ENCODE measurements at places on chromosomes 11 and 22. TPM values are rescaled to one million over a fixed set of nuclear protein-coding genes. Genes with fewer than 3 reads are reported as not detected.
A peak's percentile ranks its signal among the peaks of the same experiment; 100 is the strongest.

The SAA1 gene
- 24.1 TPM for total RNA-seq

- H3K4me1 ChIP-seq: no peaks in the 10 kb centered on the region
- H3K27ac ChIP-seq: no peak overlapping the region
- H3K4me3 ChIP-seq: no peak overlapping the region
- no peaks in the 10 kb centered on the region for H3K27me3 ChIP-seq
Measured at GRCh38 chr11:107876141-107876540, 17.6 kb upstream of the SLC35F2 start.

GRCh38 chr22:31970490-31971444 lies 26.4 kb downstream of the YWHAH start:
- H3K27me3 ChIP-seq: no peaks in the 10 kb centered on the region
- no peak overlapping the region for H3K4me3 ChIP-seq
- DNase-seq: peak; percentile 79
- H3K36me3 ChIP-seq: no peaks in the 10 kb centered on the region

DNA sequence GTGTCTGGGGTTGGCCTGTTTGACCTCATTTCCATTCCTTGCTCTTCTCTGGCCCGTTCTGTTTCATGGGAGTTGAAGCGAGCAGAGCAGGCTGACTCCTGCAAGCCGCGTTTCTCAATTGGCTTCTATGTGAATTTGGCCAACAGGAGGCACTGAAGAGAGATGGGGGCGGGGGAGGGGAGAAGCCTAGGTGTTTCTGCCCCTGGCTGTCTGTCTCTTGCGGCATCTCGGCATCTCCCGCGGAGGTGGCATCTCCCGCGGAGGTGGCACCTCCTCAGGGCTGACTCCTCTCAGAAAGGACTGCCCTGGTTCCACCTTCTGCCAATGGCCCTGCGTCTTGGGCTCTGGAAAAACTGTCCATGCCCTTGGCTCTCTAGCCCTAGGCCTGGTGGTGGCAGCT lies 125.6 kb upstream of the CSNK2A3 start:
- H3K27me3 ChIP-seq: no peaks in the 10 kb centered on the region
- H3K27ac ChIP-seq: no peak overlapping the region
- no peaks in the 10 kb centered on the region for H3K4me1 ChIP-seq
- no peaks in the 10 kb centered on the region for H3K36me3 ChIP-seq

- H3K27ac ChIP-seq: no peak overlapping the region
- H3K27me3 ChIP-seq: no peaks in the 10 kb centered on the region
- DNase-seq: no peak
- no peak overlapping the region for H3K4me3 ChIP-seq
- no peaks in the 10 kb centered on the region for H3K4me1 ChIP-seq
- no peaks in the 10 kb centered on the region for H3K36me3 ChIP-seq
Measured at GRCh38 chr22:48892578-48893287, 934.9 kb downstream of the BRD1 start.

GRCh38 chr22:25085930-25086901 lies 113.4 kb upstream of the CRYBB3 start:
- no peak for DNase-seq
- H3K4me3 ChIP-seq: no peak overlapping the region
- H3K36me3 ChIP-seq: no peaks in the 10 kb centered on the region
- no peaks in the 10 kb centered on the region for H3K27me3 ChIP-seq

The OR10V1 gene
- total RNA-seq: not detected

All from body of pancreas (tissue), 4 donors.